GM04503 (cell line): ENCODE measurements at places on chromosomes 3 and 15.
A peak's percentile ranks its signal among the peaks of the same experiment; 100 is the strongest.

DNA sequence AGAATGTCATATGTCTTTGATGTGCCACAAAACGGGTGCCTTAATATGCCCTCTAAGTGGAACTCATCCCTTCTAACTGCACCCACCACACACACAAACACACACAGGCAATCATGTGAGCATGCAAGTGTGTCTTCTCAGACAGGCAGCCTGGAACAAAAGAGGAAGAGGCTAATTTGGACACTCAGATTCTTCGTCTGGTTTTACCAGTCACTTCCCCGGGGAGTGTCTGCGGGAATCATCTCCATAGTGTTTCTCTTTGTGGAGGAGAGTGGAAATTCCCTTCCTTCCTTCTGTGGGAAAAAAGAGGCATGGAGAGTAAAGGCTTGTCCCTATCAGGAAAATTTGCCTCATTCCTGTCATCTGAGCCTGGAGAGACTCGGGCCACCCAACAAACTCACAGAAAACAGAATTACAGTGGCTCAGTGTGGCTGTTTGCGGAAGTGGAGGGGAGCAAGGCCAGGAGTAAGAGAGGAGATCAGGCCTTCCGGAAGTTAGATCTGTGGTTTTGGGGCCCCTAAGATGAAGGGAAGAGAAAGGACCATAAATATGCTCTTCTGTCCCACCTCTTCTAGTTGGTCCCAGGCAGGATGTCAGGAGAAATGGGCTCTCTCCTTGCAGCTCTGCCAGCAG is 212.6 kb upstream of the SEMA6D start:
- no peak for DNase-seq

- DNase-seq = peak; percentile 99
Measured at GRCh38 chr3:8490079-8490552, 11.5 kb upstream of the LMCD1 start.

- DNase-seq = no peak
Measured at GRCh38 chr3:40130721-40131120, 178.8 kb upstream of the EIF1B start.

GRCh38 chr15:64009798-64010261 is 36.5 kb downstream of the DAPK2 start:
- no peak for DNase-seq
